Activated CD4-positive, alpha-beta memory T cell treated with anti-CD3 and anti-CD28 coated beads for 36 hours (primary cell): ENCODE measurements at places on chromosomes 7 and 10. TPM values are rescaled to one million over a fixed set of nuclear protein-coding genes. Genes with fewer than 3 reads are reported as not detected.

GRCh38 chr7:116626886-116627285, 45.1 kb upstream of the MET start:
- H3K27me3 ChIP-seq = peaks cover 13% of the 10 kb centered on the region
- peaks cover 6% of the 10 kb centered on the region for H3K4me1 ChIP-seq

DNA sequence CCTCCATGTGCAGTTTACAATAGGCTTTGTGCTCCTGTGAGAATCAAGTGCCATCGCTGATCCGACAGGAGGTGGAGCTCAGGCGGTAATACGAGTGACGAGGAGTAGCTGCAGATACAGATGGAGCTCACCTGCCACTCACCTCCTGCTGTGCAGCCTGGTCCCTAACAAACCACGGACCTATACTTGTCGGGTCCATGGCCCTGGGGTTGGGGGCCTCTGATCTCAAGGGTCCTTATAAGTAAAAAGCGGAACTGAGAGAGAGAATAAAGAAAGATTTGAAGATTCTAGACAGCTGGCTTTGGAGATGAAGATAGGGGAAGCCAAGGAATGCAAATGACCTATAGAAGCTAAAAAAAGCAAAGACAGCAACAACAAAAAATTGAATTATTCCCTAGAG, 130.6 kb downstream of the PLXDC2 start:
- H3K27ac ChIP-seq = no peak overlapping the region
- H3K4me3 ChIP-seq = no peak overlapping the region
- no peaks in the 10 kb centered on the region for H3K36me3 ChIP-seq
- no peaks in the 10 kb centered on the region for H3K27me3 ChIP-seq
- DNase-seq = no peak

DNA sequence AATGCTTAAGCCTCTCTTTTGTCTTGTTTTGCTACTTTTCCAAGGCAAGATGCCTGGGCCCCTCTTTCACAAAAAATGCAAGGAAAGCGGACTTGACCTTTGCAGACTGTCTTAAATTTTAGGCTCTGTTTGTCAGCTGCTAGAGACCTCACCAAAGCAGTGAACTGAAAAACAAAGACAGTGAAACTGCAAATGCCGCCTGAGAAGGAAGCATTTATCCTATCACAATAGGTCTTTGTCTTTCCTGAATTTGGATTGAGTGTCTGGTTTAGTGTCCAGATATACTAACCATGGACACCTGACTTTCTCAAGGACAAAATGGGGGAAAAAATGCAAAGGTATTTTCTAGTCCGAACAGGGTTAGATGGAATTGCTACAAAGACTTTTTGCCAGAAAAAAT, 256.9 kb downstream of the INHBA start:
- no peaks in the 10 kb centered on the region for H3K4me1 ChIP-seq
- no peak overlapping the region for H3K27ac ChIP-seq
- DNase-seq = no peak
- no peaks in the 10 kb centered on the region for H3K27me3 ChIP-seq
- no peak overlapping the region for H3K4me3 ChIP-seq

Gene LRRN3
- total RNA-seq = 4.0 TPM

Gene PDE6C
- not detected for total RNA-seq

DNA sequence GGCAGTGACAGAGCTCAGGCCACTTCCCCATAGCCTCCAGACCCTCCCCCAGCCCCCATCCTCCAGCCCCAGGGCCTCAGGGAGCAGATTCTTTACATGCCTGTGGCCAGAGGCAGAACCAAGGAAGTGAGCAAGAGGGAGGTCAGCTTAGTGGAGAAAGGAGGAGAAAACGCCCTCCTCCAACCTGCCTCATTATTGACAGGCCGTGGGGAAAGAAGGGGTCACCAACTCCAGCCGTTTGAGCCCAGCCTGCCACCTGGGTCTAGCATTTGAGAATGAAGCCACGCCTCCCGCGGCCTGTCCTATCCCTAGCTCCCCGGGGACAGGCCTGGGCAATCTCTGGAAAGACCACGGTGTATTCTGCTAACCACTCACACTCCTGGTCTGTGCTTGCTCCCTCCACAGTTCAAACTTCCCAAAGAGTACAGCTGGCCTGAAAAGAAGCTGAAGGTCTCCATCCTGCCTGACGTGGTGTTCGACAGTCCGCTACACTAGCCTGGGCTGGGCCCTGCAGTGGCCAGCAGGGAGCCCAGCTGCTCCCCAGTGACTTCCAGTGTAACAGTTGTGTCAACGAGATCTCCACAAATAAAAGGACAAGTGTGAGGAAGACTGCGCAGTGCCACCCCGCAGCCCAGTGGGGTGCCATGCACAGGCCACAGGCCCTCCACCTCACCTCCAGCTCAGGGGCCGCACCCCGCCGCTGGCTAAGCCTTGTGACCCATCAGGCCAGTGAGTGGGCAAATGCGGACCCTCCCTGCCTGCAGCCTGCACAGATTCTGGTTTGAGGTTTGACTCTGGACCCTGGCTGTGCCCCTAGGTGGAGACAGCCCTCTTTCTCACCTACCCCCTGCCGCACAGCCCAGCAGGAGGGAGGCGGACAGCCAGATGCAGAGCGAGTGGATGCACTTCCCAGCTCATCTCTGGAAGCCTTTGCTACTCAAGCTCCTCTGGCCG, 14.3 kb upstream of the TRIM8 start:
- H3K4me1 ChIP-seq = peaks cover 34% of the 10 kb centered on the region
- H3K36me3 ChIP-seq = no peaks in the 10 kb centered on the region
- no peak for DNase-seq
- no peak overlapping the region for H3K27ac ChIP-seq
- no peak overlapping the region for H3K4me3 ChIP-seq
- H3K27me3 ChIP-seq = no peaks in the 10 kb centered on the region

- H3K4me3 ChIP-seq = peak overlapping the region; percentile 83
- no peaks in the 10 kb centered on the region for H3K36me3 ChIP-seq
Observed at GRCh38 chr7:128939861-128940410, 2.2 kb downstream of the IRF5 start.

DNA sequence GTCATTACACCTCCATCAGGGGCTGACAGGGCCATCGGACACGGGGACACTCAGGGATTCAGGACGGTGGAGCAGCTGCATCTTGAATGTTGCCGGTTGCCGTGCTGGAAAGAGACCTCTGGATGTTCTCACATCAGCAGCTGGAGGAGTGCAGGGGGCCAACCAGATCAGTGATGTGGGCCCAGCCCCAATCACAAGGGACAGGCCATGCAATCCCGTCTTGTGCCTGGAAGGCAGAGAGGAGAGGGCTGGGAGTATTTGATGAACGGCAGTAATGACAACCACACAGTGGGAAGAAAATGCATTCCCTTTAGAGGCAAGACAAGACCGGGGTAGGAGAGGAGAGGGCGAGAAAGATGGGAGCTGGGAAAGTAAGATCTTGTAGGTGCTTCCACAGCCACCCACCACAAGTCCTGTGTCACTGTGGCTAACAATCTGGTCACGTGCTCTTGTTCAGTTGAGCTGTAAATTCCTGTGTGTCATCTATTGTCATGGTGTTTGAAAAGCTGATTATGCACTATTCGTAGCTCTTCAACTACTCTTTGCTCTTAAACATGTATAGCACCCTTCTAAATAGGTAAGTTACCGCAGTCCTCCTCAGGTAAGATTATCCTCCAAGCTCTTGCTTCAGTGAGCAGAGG, 85.9 kb upstream of the LEP start:
- no peak for DNase-seq
- no peak overlapping the region for H3K4me3 ChIP-seq
- no peaks in the 10 kb centered on the region for H3K36me3 ChIP-seq
- no peak overlapping the region for H3K27ac ChIP-seq
- H3K4me1 ChIP-seq = no peaks in the 10 kb centered on the region
- H3K27me3 ChIP-seq = peaks cover 11% of the 10 kb centered on the region

Gene HMX2
- total RNA-seq = 0.43 TPM

Gene CDHR1
- total RNA-seq = 0.75 TPM

DNA sequence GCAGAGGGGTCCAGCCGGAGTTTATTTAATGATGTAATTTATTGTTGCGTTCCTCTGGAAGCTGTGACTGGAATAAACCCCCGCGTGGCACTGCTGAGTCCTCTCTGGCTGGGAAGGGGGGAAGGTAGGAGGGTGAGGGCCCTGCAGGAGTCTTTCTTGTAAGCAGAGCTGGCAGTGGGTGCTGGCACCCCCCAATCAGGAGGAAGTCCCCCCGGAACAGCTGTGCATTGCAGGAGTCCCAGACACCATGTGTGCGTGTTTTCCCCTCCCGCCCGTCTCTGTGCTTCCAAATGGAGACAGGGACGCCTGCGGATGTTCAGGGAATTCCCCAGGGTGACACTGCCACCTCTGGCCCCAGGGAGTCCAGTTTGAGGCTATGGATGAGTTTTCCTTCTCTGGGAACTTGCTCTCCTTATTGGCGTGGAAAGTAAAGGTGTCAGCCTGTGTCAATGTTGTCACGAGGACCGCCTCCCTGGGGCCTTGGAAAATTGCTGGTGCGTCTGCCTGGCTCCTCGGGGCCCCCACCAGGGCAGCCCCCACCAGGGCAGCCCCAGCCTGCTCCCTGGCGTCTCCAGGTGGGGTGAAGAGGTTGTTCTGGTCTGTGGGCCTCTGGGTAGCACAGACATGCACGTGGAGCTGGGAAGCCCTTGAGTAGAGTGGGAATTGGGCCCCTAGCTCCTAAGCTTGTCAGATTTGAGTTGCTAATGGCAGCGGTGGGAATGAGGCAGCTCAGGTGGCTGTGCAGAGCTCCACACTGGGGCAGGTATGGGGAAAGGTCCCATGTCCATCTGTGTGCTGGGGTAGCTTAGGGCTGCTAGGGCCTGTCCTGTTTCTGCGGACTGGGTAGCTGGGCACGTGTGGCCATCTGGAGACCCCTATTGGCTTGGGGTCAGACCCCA, 2.7 kb downstream of the FZD9 start:
- peaks cover 2% of the 10 kb centered on the region for H3K4me1 ChIP-seq
- no peak overlapping the region for H3K4me3 ChIP-seq
- no peak overlapping the region for H3K27ac ChIP-seq
- H3K27me3 ChIP-seq = peaks cover 3% of the 10 kb centered on the region
- no peak for DNase-seq
- H3K36me3 ChIP-seq = peaks cover 10% of the 10 kb centered on the region

- no peaks in the 10 kb centered on the region for H3K27me3 ChIP-seq
- no peaks in the 10 kb centered on the region for H3K4me1 ChIP-seq
- H3K4me3 ChIP-seq = no peak overlapping the region
- no peaks in the 10 kb centered on the region for H3K36me3 ChIP-seq
- H3K27ac ChIP-seq = no peak overlapping the region
- no peak for DNase-seq
Observed at GRCh38 chr7:124426621-124427020, 339.0 kb downstream of the GPR37 start.

Gene VPS50
- 18.0 TPM for total RNA-seq

GRCh38 chr10:4655406-4655805, 170.6 kb upstream of the AKR1E2 start:
- H3K4me1 ChIP-seq = peaks cover 25% of the 10 kb centered on the region
- DNase-seq = no peak
- no peak overlapping the region for H3K4me3 ChIP-seq
- peaks cover under 1% of the 10 kb centered on the region for H3K27me3 ChIP-seq
- H3K36me3 ChIP-seq = no peaks in the 10 kb centered on the region
- H3K27ac ChIP-seq = no peak overlapping the region

GRCh38 chr10:126972635-126973414, 67.6 kb downstream of the DOCK1 start:
- no peak overlapping the region for H3K27ac ChIP-seq
- no peaks in the 10 kb centered on the region for H3K4me1 ChIP-seq
- DNase-seq = no peak
- no peaks in the 10 kb centered on the region for H3K36me3 ChIP-seq

- DNase-seq = no peak
- peaks cover 25% of the 10 kb centered on the region for H3K27me3 ChIP-seq
- no peaks in the 10 kb centered on the region for H3K36me3 ChIP-seq
- no peak overlapping the region for H3K27ac ChIP-seq
- peaks cover under 1% of the 10 kb centered on the region for H3K4me1 ChIP-seq
- H3K4me3 ChIP-seq = no peak overlapping the region
Observed at GRCh38 chr10:79898597-79899325, 50.1 kb downstream of the SFTPD start.

DNA sequence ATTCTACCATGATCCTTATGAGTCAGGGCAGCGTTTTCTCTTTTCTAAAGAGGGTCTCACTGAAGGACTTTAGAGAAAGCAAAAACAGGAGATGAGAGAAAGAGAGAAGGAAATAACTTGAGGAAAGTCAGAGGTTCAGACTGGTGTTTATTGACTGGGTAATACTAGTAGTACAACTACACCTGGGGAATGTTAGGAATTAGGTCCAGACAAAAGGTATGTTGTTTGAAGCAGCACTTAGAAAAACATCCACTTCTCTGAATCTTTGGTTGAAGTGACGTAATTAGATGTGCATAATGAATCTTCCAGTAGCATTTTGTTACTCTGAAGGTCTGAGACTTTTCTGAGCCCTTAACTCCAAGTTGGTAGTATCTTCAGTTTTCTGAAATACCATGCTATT, 380.3 kb upstream of the LRGUK start:
- no peak overlapping the region for H3K27ac ChIP-seq
- H3K4me3 ChIP-seq = no peak overlapping the region
- no peaks in the 10 kb centered on the region for H3K36me3 ChIP-seq
- H3K4me1 ChIP-seq = no peaks in the 10 kb centered on the region

Gene PNLIPRP1
- not detected for total RNA-seq

DNA sequence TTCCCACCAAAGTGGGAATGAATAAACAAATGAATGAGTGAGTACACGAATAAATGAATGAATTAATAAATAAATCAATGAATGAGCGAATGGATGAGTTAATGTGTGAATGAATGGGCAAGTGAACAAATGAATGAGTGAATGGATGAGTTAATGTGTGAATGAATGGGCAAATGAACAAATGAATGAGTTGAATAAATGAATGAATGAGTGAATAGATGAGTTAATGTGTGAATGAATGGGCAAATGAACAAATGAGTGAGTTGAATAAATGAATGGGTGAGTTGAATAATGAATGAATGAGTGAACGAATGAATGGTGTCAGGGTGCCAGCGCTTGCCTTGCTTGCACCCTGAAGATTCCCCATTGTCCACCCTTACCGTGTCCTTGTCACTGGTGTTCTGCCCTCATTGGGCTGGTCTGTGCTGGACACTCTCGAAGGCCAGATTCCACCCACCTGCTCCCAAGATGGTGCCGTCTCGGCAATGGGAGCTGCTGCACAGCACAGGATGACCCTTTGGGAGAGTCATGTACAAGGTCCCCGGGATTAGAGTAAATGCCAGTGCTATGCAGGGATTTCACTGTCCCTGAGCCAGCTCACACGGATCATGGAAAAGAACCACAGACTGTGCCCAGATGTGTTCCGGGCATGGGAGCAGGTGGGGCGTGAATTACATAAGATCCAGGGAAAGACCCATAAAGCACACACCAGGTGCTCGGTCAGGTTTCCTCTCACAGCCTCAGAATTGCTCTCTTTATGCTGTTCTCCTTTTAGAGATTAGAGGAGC, 83.2 kb downstream of the CAMK1D start:
- H3K36me3 ChIP-seq = no peaks in the 10 kb centered on the region
- no peak for DNase-seq
- no peak overlapping the region for H3K4me3 ChIP-seq
- peaks cover 5% of the 10 kb centered on the region for H3K4me1 ChIP-seq
- no peaks in the 10 kb centered on the region for H3K27me3 ChIP-seq

DNA sequence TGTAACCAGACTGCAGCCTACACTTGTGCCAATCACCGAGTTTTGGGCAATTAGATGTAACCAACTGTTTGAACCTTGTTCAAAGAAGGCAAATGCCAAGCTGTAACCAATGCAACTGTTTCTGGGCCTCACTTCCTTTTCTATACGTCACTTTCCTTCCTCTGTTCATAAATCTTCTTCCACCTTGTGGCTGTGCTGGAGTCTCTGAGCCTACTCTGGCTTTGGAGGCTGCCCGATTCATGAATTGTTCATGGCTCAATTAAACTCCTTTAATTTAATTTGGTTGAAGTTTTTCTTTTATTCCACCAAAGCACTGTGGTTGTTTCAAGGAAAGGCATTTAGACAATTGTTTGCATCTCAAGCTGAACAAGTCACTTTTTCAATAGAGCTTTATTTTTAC, 43.5 kb upstream of the UCN3 start:
- H3K4me3 ChIP-seq = no peak overlapping the region
- no peak overlapping the region for H3K27ac ChIP-seq
- H3K4me1 ChIP-seq = peaks cover 57% of the 10 kb centered on the region
- H3K36me3 ChIP-seq = no peaks in the 10 kb centered on the region
- DNase-seq = no peak

Gene SERPINE1
- total RNA-seq = 0.12 TPM

Gene UCN3
- not detected for total RNA-seq
